HepG2 (cell line): ENCODE measurements at places on chromosomes 1 and 21. TPM values are rescaled to one million over a fixed set of nuclear protein-coding genes. Genes with fewer than 3 reads are reported as not detected.

The CLCA4 gene
- not detected in 2 replicates for polyA plus RNA-seq

- DNase-seq, result peak; percentile 49
These were observed 22.5 kb downstream of the CAMTA1 start for GRCh38 chr1:6807782-6808181.

DNA sequence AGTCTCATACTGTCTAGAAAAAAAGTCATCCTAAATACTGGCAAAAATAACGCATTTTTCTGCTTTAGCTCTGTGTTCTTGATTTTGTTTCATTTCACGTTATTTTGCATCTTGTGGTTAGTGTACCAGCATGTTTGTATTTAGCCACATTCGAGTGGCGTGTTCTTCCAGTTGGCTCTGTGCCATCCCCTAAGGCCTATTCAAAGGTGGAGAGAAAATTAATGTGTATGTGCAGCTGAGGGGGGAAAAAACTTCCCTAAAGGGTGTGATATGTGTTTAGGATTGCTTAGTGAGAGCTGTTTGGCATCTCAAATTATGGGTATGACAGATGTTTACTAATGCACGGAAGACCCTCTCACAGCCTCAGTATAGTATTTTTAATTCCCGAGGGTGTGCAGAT, 12.1 kb downstream of the DNAJC16 start:
- DNase-seq, result no peak

The APCS gene
- not detected in 2 replicates for polyA plus RNA-seq

GRCh38 chr1:180229483-180230415, at the start of gene LHX4:
LHX4 (plus strand) TSS chr1:180230264; CDS start chr1:180230530, 266 bp downstream.
- no peak for DNase-seq

DNA sequence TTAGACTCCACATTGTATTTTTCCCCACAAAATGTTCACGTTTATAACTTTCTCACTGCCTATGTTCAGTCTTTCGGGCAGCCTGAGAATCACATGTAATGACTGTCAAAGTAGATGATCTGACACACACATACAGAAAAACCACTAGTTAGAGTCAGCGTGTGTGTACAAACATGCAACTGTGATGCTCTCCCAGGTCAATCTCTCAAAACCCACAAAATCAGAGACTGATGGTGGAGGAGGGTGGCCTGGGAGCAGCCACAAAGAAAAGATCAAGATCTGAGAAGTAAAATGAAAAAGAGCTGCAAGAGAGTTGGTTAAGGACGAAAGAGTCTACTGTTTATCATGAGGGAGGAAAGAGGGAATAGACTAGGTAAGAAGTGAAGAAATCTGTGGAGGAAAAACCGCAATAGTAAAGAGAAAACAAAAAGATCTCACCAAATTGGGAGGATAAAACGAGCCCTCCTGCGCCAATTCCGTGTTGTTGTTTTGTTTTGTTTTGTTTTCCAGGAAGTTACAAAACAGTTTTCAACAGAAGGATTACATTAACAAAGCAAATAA, 2.3 kb downstream of the EGLN1 start:
- DNase-seq, result no peak

- no peak for DNase-seq
These were observed 16.6 kb upstream of the GSTM4 start for GRCh38 chr1:109639063-109639840.

DNA sequence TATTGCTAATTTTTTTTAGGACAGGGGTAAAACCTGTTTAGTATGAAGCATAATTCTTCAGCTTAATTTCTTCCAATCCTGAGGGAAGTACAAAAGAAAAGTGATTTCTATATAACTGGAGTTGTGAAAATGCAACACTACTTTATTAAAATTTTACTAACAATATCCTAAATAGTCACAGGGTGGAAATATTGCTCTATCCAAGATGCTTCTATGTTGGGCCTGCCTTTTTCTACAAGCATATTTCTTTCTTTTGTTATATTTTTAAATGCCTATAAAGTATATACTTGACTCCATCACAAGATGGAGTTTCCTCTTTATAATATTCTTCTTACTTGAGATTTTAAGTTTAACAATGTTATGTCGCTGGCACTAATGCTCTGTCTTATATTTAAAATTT, 37.9 kb downstream of the DTL start:
- DNase-seq, result no peak

GRCh38 chr1:33282791-33283190, 26.5 kb downstream of the ZNF362 start:
- no peak for DNase-seq

The NPPB gene
- polyA plus RNA-seq, result 1.9 and 3.7 TPM in 2 replicates

DNA sequence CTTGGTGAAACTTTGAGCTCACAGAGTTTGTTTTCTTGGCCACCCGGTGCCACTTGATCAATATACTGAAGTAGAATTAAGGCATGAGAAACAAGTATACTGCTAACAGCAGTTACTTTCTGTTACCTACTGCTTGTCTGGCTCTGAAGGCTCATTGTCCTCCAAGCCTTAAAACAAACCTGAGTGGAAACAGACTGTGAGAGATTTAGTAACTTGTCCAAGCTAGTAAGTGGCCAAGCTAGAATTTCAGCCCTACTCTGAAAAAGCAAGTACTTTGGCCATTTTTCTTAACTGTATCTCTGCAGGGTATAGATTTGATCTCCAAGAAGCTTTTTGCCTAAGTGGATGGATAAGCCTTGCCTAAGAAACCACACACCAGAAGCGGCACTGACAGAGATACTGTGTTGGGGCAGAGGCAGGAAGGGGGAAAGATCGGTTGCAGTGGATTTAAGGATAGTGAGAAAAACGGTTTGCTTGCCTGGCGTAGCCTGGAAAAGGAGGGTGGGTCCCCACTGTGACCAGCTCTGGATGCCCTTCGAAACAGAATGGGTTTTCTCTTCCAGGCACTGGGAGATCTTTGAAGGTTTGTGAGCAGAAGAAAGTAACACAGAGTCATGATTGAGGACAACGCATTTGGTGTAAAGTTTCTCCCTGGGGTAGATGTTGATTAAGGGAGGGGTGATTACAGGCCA, 2.1 kb upstream of the MACO1 start:
- no peak for DNase-seq

The PRDM16 gene
- 0.81 and 1.5 TPM in 2 replicates for polyA plus RNA-seq

GRCh38 chr1:63638875-63639274, 45.7 kb downstream of the PGM1 start:
- no peak for DNase-seq

DNA sequence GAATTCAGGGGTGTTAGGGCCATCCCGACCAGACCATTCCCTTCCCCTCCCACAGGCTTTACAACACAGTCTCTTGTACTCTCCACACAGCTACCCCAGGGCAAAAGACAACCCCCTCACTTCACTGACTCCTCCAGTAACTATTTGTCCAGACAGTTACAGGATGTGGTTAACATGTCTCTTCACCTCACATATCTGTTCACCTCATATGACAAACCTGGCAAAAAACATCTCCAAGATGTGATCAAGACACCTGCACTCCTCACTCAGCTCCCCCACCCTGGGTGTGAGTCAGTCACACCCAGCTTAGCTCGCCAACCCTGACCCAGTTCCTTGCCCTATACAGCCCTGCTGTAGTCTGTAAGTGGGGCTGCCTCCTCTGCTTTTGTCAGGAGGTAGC, 490.5 kb upstream of the CHRM3 start:
- DNase-seq, result no peak

- no peak for DNase-seq
These were observed 300.0 kb downstream of the BARHL2 start for GRCh38 chr1:90417126-90417525.

GRCh38 chr1:228850141-228851100, 115.1 kb downstream of the RHOU start:
- no peak for DNase-seq

The FNDC10 gene
- 2.2 and 3.1 TPM in 2 replicates for polyA plus RNA-seq

DNA sequence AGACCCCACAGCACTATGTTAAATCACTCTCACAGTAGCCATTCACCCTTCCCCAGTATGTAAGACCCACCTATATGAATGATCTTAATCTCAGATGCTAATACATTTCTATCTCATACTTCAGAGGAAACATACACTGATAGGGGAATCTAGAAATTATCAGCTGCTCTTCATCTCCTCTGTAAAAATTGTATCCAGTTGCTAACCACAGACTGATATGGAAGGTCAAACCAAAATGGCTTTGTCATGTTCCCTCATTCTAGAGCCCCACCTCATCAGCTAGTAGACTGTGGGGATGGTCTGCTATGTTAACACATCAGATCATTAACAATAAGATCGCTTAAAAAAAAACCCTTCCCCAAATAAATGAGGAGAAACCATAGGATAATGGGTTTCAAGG, 71.7 kb downstream of the UBR4 start:
- no peak for DNase-seq

DNA sequence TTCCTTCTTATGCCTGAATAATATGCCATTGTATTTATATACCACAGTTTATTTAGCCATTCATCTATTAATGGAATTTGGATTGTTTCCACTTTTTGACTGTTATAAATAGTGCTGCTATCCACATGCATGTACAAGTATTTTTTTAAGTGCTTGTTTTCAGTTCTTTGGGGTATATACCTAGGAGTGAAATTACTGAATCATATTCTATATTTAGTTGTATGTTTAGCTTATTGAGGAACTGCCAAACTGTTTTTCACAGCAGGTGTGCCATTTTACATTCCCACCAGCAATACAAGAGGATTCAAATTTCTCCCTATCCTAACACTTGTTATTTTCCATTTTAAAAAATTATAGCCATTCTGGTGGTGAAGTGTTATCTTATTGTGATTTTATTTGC, 7.6 kb upstream of the HJV start:
- DNase-seq, result no peak

DNA sequence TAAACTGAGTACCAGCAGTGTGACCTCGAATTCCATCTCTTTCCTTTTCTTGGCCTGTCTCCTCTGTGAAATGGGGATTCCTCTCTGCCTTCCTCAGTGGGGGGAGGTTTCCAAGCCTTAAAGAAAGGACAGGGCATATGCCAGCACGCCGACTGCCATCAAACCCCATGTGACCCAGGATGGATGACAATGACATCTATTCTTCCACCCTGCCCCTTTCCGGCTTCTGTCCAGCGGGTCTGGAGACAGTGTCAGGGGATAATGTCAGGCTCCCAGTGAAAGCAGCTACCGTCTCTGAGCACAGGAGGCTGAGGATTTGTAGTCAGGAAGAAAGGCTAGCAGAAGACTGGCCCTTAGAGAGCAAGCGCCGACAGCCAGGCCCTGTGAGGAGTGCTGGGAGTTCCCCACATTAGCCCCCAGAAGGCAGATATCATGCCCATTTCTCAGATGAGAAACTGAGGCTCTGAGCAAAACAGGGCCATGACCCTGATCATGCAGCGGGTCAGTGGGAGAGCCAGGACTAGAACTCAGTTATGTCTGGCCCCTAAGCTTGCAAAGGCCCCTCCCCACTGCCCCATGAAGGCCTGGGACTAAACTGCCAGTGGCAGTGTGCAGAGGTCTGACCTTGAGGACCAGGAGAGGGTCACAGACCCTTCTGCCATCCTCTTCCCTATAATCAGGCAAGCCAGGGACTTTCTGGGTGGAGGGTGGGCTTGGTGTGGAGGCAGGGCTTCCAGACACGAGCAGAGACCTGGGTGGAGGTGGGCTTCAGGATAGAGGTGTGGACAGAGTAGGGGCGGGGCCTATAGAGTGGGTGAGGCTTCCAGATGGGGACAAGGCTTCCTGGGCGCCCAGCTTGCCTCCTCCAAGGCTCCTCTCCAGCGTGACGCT, 30.1 kb downstream of the CDCA8 start:
- DNase-seq, result no peak

DNA sequence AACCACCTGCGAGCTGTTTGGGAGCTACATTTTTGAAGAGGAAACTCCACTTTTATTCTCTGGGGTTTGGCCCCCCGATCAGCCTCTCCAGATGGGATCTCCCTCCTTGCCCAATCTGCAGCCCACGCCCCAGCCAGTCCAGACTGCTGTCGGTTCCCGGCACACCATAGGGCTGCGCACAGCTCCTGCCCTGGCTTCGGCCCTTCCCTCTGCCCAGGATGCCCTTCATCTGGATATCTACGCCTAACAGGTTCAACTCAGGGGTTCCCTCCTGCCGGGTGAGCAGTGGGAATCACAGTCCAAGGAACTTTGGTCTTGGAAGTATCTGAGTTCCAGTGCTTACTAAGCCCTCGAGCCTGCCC, 135.3 kb downstream of the KAZN start:
- no peak for DNase-seq

- DNase-seq, result no peak
These were observed 54.5 kb downstream of the PRDM15 start for GRCh38 chr21:41824466-41825207.

- DNase-seq, result no peak
These were observed 15.4 kb downstream of the MEGF6 start for GRCh38 chr1:3595949-3596348.

DNA sequence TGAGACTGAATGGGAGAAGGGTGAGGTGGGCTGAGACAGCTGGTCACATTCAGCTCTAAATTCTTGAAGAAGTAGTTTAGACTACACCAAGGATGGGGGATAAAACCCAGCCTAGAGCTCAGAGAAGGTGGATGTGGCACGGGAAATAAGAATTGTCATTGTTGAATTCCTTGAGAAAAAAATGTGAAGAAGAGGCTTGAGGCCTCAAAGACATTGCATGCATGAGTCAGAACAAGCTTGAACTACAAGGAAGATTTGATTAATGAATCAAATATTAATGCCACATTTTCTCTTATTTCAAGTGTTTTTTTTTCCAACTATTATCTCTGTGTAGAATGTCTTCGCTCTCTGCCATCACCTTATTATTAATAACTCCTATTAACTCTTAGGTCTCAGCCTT, 58.9 kb downstream of the MAP3K7CL start:
- no peak for DNase-seq
